ENCODE measurements at places on chromosomes 2 and 18.

- DNase-seq = no peak
These were observed 1228.3 kb upstream of the CHAC2 start for GRCh38 chr2:52539026-52539970.

- no peak for DNase-seq
These were observed 8.3 kb downstream of the TRIM54 start for GRCh38 chr2:27290549-27290948.

DNA sequence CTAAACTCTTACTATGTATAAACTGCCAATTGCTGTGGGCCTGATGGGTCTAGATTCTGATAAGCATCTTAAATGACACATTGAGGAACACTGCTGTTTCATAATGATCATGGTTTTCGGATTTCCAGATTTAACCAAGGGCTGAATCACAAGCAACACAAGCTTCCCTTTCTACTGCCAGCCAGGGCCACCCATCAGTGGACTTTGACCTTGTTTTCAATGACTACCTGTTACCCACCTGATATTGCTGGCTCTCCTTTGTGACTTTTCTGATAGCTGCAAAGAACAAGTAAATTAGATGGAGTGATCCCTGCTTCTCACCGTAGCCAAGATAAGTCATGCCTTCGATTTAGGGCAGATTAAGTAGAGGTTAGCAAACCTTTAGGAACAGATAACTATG, 259.0 kb downstream of the PAX3 start:
- no peak for DNase-seq

DNA sequence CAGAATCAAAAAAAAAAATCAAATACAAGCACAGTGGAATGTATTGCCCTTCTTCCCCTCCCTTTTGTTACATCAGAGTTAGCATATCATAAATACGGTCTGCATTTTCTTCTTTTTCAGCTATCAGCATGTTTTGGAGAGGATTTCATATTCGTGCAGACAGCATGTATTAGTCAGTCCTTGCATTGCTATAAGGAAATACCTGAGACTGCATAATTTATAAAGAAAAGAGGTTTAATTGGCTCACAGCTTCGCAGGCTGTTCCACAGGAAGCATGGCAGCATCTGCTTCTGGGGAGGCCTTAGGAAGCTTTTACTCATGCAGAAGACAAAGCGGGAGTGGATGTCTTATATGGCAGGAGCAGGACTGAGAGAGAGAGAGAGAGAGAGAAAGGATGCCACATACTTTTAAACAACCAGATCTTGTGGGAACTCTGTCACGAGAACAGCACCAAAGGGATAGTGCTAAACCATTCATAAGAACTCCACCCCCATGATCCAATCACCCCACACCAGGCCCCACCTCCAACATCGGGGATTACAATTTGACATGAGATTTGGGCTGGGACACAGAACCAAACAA, 8.9 kb downstream of the IL1B start:
- DNase-seq = no peak

DNA sequence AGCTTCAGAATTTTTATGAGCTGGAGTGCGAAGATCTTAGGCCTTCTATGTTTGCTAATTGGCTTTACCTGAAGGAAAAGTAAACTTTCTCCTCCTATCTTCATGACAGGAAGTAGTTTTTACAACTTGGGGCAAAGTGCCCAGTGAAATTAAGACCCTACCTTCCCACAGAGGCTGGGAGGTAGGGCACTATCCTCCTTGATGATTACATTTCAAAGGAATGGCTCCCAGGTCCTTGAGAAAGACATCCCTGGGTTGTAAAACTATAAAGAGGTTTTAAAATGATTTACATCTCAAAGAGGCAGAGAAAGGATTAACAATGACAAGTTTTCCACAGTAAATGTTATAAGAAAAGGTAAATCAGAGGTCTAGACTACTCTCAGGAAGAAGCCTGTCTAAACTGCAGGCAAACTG, 155.8 kb downstream of the CDH7 start:
- DNase-seq = no peak

- peak; percentile 98 for DNase-seq
These were observed at the start of gene OSBPL1A for GRCh38 chr18:24397694-24398368. OSBPL1A (minus strand) TSS chr18:24397824; CDS start chr18:24377533, 20,291 bp downstream.

- DNase-seq = no peak
These were observed 95.4 kb upstream of the OTOS start for GRCh38 chr2:240235811-240236210.

- peak; percentile 29 for DNase-seq
These were observed 491.0 kb downstream of the CDH2 start for GRCh38 chr18:27685807-27686412.

DNA sequence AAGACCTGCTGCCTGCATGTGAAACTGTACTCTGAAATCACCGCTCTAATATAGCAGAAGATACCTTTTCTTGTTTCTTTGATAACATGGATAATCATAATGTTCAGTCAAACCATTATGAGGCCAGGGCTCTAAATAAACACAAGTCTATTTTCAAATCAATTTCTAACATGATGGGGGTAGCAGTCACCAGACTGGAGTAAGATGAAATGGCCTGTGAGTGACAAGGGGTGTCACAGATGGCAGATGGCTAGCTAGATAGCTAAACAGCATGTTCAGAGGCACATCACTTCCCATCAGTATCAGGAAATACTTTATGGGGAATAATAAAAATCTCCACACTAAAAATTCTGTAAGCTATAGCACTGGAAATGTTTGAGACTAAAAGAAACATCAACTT, 14.0 kb downstream of the MBD2 start:
- no peak for DNase-seq

DNA sequence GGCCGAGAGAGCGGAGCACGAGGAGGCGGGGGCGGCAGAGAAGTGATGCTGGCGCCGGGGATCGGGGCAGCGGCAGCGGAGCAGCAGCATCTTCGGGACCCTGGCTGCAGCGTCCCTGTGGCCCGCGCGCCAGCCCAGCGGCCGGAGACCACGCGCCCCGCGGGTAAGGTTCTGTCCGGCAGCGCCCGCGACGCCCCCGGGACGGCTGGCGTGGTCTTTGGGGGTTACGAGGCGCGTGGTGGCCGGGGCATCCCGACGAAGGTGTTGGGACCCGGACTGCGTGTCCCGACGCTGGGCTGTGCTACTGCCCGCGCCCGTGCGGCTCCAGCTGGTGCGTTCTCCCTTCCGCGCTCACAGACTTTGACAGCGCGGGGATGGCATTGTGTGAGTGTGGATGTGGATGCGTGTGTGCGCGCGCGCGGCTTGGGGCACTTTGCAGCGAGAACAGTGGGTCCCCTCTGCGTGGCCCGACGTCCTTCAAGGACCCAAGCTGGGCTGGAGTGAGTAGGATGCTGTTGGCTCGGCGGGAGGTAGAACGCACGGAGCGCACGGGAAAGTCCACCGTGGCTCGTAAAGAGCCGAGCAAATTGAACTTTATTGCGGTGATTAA, 405.0 kb downstream of the XIRP2 start:
- peak; percentile 34 for DNase-seq

GRCh38 chr2:223889229-223889628, 51.8 kb upstream of the AP1S3 start:
- no peak for DNase-seq

- DNase-seq = peak; percentile 56
These were observed 95.3 kb downstream of the MREG start for GRCh38 chr2:215917953-215918620.

GRCh38 chr2:237074211-237074993, 11.3 kb upstream of the COPS8 start:
- DNase-seq = no peak

DNA sequence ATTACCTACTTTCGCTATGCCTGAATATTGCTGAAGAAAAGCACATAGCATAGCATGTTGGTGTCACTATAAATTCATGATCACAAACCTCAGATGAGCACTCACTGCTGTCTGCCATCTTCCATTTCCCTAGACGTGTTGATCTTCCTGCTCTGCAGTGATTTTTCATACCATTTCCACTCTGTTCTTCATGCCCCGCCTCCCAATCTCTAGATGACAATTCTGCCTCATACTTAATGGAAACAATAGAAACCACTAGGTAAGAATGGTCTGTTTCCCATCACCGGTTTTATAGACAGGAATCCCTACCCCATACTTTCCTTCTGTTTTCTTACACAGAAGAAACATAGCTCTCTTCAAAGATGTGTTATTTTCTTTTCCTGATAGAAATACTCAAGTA, 63.8 kb downstream of the PIK3C3 start:
- no peak for DNase-seq

- no peak for DNase-seq
These were observed 3.8 kb downstream of the MEMO1 start for GRCh38 chr2:32007121-32007391.

DNA sequence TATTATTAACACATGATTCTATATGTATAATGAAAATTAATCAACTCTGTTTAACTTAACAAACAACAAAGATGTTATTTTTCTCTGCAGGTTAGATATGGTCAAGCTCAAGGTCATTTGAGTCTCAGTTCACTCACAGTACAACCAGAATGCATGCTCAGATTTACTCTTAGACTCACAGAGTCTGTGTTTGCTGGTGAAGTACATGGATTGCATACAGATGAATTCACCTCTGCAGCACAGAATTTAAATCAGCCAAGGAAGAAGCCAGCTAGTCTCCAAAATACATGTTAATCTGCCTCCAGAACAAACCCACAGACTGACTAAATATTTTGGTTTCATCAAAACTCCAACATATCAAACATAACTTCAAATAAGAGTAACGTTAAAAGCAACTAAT, 424.5 kb downstream of the RAD51AP2 start:
- no peak for DNase-seq

DNA sequence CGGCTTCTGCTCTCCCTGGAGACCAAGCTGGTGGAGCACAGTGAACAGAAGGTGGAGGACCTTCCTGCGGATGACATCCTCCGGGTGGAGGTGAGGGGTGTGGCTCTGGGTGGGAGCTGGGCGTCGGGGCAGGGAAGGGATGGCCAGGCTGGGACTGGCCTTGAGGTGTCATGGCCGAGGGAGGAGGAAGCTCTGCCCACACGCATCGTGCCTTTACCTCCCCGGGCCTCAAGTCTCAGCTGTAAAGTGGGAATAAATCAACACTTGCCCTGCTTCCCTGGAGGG, 98.2 kb downstream of the DYSF start:
- no peak for DNase-seq

DNA sequence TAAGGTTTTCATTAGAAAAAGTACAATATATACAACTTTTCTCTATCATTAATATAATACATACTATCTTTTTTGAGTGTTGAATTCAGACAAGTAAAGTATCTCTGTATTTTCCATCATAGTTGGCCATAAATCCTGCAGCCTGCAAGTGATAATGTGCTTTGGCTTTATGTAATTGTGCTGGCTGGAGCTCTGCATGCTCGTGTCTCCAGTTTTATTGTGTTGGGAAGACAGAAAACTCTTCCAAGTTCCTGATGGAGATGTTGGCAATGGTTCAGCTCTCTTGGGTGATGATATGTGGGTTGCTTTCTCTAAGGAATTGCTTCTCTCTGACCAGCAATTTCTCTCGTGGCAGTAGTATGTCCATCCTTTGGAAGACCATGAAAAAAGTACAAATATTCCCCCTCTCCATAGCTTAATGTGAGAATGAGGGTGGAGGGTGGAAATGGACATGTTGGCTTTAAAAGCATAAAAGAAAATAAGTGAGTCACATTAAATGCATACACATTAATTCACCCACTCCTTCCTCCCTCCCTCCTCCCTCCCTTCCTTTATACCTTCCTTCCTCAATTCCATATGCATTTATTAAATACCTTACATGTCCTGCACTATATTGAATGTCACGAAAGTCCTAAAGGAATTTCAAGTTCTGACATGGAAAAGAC, 344.2 kb downstream of the MTX2 start:
- peak; percentile 44 for DNase-seq

GRCh38 chr18:4438938-4439337, 16.2 kb downstream of the DLGAP1 start:
- no peak for DNase-seq

GRCh38 chr2:69554981-69555380, 88.6 kb downstream of the AAK1 start:
- DNase-seq = no peak

DNA sequence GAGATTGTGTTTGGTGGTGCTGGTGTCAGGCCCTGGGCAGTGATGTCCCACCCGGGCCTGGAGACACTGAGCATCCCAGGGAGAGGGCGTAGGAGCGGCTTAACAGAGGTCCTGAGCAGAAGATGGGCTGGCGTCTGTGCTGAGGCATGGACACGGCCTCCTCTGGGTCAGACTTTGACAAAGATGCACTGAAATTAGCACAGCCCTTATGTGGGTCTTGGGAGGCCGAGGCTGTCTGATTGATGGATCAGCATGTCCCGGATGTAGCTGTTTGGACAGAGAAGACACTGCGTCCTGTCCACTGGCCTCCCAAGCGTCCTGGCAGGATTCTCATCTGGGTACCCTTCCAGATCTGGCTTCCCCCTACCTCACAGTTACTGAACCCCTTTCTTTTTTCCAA, 159.4 kb downstream of the ANKRD30B start:
- DNase-seq = no peak

DNA sequence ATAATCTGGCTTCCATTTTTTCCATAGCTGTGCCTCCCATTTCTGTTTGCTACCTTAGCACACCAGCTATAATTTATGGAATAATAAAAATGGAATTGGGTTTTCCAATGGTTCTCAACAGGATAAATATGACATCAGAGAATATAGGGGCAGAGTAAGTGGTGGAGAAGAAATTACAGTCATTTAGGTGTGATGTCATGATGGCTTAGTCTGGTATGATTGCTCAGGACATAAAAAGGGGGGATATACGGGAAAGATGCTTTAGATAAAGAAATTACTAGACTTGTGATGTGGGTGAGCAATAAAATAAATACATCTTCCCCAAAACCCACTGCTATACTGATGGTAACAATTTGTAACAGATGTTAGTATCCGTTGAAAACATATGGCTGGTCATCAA, 21.6 kb upstream of the KIF5C start:
- no peak for DNase-seq

DNA sequence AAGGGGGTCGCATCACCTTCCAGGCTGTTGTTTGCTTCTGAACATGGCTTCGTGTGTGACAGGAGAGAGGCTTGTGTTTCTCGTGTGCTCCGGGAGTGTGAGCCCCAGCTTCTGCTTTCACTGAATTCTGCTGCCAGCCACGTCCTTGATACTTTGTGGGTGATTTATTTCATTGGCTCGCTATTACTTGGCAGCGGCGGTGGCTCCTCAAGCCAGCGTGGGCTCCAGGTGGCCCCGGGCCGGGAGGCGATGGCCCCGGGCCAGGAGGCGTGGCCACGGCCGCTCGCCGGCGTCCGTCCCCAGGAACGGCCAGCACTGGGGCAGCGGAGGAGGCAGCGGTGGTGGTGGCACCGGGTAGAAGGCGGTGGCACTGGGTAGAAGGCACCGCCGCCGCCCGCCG, 63.1 kb downstream of the NAPG start:
- DNase-seq = no peak

Measured in AG20443 (cell line).